Glutamatergic neuron (in vitro differentiated cells): ENCODE measurements at places on chromosomes 6 and 20. TPM values are rescaled to one million over a fixed set of nuclear protein-coding genes. Genes with fewer than 3 reads are reported as not detected.

MOG gene
- total RNA-seq: not detected

DNA sequence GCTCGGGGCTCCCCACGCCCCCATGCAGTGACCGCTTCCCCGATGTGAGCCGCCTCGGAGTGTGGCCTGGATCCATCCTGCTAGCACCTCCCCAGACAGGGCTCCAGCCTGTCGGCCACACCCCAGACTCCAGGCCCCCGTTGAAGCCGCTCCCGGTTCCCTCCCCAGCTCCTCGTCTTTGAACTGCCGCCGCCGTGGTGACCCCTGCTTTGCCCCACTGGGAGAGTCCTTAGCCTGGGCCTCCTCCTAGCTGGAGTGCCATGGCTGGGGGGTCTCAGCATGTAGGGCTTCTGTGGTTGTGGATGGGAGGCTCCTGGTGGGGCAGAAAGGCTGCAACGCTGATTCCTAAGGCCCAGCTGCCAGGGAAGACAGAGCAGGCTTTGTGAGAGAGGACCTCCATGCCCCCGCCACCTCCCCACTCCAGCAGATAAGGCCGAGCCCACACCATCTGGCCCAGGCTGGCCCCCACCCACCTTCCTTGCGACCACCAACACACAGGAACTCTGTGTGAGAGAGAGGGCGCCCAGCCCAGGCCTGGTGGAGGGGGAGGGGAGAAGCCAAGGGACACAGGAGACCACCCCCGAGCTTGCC is 11.4 kb downstream of the FOXS1 start:
- DNase-seq: peak; percentile 58

PDE10A gene
- 24.5 TPM for total RNA-seq

DNAH8 gene
- total RNA-seq: not detected

DNA sequence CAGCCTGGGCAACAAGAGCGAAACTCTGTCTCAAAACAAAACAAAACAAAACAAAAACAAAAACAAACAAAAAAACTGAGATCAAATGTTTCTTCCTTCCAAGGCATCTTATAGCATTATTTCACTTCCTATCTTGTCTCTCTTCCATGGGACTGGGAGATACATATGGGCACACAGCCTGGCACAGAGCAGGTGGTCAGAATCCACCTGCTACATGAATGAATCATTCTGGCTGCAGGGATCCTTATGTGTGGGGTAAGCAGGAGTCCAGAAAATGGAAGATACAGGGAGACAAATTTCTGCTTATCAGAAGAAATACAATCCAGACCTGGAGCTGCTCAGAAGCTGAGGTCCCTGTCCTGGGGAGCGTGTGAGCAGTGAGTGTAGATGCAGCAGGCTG is 18.2 kb upstream of the CCM2L start:
- DNase-seq: no peak

TGM2 gene
- total RNA-seq: not detected

RIMS4 gene
- total RNA-seq: 96.1 TPM

DNA sequence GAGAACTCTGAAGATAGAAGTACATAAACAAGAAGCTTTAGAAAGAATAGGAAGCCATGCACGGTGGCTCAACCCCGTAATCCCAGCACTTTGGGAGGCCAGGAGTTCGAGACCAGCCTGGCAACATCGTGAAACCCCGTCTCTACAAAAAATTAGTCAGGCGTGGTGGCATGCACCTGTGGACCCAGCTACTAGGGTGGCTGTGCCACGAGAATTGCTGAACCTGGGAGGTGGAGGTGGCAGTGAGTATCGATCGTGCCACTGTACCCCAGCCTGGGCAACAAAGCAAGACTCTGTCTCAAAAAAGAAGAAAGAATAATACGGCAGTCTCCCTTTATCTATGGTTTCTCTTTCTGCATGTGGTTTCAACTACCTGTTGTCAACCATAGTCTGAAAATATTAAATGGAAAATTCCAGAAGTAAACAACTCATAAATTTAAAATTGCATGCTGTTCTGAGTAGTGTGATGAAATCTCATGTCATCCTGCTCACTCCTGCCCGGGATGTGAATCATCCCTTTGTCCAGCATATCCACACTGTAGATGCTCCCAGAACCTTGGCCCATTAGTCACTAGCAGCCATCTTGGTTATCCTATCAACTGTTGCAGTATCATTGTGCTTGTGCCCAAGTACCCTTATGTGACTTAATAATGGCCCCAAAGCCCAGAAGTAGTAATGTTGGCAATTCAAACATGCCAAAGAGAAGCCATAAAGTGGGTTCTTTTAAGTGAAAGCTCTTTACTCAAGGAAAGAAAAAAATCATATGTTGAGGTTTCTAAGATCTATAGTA is 22.1 kb downstream of the DEK start:
- no peak for DNase-seq

GRCh38 chr6:70298068-70298467 is 4.8 kb downstream of the COL9A1 start:
- DNase-seq: no peak

DNA sequence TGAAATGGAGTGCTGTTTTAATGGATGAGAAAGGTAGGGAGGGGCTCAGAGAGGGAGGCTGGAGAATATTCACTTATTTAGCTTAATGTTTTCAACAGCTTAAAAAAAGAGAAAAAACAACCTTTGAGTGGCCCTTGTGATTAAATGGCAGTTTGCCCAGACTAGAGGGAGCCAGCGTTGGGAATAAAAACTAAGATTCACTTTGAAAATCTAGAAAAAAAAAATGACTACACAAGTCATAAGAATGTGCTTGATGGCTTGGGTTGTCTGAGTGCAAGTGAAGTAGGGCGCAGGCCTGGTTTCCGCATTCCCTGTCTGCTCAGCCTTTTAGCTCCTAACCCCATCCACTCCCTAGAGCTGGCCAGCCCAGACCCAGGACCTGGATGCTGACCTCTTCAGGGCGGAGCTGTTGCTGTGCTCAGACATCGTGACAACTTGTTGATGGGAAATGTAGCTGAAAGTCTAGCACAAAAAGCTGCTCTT is 28.9 kb downstream of the UTRN start:
- DNase-seq: no peak

DNA sequence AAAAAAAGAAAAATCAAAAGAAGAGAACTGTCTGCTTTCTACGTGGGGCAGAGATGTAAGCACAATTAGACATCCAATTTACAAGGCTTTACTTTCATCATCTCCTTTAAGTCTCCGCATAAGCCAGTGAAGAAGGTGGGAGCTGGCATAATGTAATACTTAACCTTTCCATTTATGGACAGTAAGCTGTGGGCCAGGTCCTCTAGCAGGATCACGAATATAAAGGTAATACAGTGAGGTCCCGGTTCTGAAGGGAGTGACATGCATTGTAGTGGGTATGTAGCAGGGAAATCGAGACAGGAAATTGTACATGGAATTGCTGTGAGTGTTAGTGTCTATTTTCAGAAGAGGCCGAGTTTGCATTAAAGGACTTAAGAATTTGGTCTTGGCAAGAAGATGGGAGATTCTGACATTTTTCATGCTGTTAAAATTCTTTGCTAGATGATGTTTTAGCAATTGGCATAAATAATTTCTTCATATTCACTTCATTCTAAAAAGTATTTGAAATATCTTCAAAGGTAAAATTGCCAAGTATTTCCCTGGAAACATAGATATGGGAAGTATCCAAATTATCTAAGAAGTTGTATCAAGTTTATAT is 20.4 kb upstream of the POPDC3 start:
- no peak for DNase-seq

GRCh38 chr6:24019830-24020229 is 106.2 kb upstream of the NRSN1 start:
- DNase-seq: no peak

OLIG3 gene
- total RNA-seq: 75.1 TPM

MAN1A1 gene
- 10.5 TPM for total RNA-seq

RAD21L1 gene
- not detected for total RNA-seq

SMOC2 gene
- total RNA-seq: 0.44 TPM

TSBP1 gene
- total RNA-seq: not detected

- DNase-seq: no peak
Measured at GRCh38 chr6:155014670-155015300, 19.7 kb downstream of the TIAM2 start.

GRCh38 chr20:54067606-54068174 is 2.7 kb downstream of the BCAS1 start:
- DNase-seq: no peak

CPNE5 gene
- total RNA-seq: 2.9 TPM

COL11A2 gene
- 3.8 TPM for total RNA-seq
